ENCODE measurements at places on chromosomes 7 and 10.

DNA sequence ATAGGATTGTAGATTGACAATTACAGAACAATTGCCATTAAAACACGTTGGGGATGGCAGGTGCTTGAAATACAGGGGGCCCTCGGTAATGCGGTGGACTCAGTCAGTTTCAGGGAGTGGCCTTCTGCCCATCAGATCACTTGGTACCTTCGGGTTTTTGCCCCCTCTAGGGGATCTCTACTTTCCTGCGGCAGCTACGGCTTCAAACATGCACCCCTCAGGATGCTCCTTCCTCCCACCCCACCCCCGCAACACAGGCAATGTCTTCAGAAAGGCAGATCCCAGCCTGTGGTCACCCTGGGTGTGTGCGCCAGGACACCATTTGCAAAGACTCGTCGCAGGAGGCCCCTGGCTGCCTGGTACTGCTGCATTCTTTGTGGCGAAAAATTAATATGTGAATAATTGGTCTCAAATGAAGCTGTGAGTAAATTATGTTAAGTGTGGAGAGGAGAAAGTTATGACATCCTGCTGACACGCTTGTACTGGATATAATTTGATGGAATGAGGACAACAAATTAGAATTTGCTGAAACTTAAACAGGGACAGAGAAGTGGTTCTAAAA is 431.0 kb upstream of the MKI67 start:
- DNase-seq, result no peak

- no peak for DNase-seq
Observed at GRCh38 chr10:30103595-30104320, 44.4 kb upstream of the JCAD start.

DNA sequence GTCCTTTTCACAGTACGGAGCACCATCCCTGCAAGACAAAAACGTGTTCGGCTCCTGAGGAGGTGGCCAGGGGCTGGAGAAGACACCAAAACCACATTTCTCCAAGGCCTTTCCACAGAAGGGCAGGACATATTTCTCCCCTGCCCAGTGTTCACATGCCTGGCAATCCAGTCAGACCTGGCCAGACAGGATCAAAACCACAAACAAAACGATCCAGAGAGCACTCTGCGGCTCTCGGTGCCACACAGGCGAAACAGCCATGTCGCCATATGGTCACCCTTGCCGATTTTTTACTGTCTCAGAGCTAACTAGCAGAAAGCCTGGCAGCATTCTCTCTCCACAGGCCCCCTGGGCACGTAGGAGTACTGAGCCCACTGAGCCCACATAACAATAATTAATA is 113.0 kb downstream of the ABLIM1 start:
- DNase-seq, result no peak

DNA sequence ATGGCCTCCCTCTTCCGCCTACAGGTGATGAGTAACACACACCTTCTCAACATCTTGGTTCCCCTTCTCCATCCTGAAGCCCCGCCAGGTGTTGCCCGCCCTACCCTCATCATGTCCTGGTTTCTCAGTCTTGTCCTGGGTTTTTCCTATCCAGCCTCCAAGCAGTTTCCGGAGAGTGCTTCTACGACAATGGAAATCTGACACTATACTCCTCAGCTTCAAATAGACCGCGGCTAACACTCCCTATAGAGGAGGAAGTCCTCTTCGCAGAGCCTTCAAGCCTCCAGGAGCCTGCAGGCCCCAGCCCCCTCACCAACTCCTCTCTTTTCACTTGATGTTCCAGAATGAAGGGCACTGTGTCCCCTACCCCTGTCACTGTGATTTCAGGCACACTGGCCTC is 147.4 kb downstream of the PRPF18 start:
- DNase-seq, result no peak

GRCh38 chr7:138755331-138755747 is 42.5 kb upstream of the TMEM213 start:
- DNase-seq, result no peak

GRCh38 chr7:56125831-56126230 is 9.6 kb upstream of the NUPR2 start:
- no peak for DNase-seq
